ENCODE measurements at places on chromosomes 5 and 9.

DNA sequence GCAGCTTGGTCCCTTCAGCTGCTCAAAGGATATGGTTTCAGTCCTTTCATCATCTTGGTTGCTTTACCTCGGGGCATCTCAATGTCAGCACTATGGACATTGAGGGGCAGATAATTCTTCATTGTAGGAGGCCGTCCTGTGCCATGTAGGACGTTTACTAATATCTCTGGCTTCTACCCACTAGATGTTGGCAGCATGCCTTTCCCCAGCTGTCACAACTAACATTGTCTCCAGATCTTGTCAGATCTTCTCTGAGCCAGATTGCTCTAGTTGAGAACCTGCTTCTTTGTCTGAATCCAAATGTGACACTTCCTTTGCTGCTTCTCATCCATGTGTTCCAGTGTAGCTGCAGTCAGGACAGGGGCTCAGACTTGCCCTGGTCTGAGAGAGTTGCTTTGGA, 10.3 kb downstream of the PTPA start:
- no peak for DNase-seq

- no peak for DNase-seq
Observed at GRCh38 chr5:66655395-66656324, 59.5 kb downstream of the MAST4 start.

DNA sequence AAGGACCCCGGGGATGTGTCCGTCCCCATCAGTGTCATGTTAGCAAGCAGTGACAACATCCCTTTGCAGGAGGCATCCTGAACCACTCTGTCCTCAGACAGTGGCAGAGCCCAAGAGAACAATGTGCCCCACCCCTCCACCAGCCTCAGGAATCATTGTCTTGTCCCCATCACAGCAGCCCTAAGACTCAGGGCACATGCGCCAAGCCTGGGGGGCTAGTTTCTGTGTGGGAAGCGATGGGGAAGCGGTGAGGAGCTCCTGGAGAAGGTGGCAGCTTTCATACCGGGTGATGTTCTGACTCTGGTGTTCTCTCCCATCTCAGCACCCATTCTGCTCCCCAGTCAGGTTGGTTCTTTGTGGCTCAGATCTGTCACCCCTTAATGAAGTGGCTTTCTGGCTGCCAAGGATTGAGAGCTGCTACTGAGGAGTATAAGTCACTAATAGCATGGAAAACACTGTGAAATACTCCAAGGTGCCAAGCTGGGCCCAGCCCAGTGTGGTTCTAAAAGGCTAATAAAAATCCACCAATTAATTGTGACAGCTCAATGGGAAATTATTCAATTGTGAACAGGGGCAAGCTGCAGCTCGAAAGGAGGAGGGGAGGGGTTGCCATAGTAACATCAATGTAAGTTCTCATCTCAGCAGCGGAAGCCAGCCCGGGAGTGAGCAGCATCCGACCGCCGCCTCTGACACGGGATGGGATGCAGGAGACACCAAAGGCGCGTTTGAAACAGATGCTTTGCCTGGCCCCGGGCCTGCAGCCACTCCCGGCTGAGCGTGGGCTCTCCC, 4.7 kb downstream of the QRFP start:
- no peak for DNase-seq

- DNase-seq: no peak
Observed at GRCh38 chr5:92835712-92836111, 745.3 kb downstream of the NR2F1-AS1 start.

GRCh38 chr5:113451797-113452196, 17.0 kb upstream of the TSSK1B start:
- DNase-seq: no peak

DNA sequence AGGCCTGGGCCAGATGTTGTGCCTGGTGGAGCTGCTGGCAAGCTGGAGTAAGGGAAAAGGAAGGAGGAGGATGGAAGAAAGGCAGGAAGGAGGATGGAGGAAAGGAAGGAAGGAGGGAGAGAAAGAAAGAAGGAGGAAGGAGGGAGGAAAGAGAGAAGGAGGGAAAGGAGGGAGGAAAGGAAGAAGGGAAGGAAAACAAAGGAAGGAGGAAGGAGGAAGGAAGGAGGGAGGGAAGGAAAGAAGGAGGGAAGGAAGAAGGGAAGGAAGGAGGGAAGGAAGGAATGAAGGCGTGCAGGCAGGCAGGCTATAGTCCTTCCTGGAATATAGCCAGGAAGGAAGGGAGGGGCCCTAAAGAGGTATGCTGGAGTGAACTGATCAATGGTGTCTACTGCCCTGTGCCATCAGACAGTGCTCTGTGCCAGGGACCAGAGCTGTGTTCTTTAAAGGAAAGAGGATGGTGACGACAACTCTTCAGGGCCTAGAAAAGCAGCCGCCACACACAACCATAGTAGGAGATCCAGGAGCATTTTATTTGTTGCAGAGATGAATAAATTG, 61.4 kb upstream of the UBTD2 start:
- no peak for DNase-seq

DNA sequence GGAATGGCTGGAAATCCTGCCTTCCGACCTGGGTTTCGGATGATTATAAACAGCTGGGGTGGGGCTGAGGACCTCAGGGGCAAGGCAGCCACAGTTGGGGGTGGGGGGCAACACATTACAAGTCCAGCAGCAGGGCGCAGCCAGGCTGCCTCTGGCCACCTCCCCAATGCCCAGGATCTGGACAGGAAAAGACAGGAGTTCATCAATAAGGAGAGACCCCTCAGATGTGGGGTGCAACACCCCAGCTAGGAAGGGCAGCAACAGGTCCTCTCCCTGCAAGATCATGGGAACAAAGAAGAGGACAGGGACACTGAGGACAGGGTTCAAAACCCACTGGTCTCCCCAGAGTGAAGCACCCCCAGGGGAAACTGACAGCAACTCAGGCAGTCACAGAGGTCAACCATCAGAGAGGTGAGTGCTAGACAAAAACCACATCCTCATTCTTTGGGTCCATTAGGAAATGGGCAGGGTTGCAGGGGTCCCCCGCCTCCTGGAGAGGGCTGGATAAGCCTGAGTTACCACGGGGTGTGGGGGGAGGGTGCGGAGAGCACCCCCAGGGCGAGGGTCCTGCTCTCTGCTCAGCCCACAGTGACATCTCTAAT, 33.5 kb downstream of the SEMA4D start:
- DNase-seq: no peak

DNA sequence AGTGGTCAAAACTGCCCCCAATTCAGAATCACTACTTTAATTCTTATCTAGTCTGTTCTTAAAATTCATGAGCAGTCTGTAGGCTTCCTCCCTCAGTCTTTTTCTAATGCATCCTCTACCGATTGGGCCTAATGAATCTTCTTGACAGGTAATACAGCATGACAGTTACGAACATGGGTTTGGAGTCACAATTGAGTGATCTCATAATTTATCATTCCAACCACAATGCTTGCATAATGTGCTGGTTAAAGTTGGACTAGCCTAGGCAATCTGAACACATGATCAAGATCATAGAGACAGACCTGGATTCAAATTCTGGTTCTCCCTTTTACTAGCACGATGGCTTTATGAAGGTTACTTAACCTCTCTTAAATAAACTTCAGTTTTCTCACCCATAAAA, 33.1 kb upstream of the SETD9 start:
- no peak for DNase-seq

GRCh38 chr5:87101321-87101720, 166.4 kb upstream of the RASA1 start:
- no peak for DNase-seq

GRCh38 chr5:120240706-120241105, 223.4 kb upstream of the PRR16 start:
- no peak for DNase-seq

DNA sequence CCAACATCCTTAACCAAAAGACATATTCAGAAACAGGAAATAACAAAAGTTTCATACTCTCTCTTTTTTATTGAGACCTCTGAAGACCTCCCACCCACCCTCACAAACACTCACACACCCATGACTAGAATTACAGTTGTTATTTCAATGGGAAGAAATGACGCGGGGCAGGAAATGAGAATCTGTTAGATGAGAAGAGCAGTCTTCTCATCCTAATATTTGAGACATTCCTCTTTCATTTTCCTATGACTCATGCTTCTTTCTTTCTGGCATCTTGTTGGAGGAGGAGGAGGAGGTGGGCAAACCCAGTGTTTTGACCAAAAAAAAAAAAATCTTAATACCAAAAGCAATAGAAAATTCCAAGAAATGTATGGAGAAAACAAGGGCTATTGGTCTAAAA, 179.5 kb upstream of the TARS1 start:
- DNase-seq: no peak

DNA sequence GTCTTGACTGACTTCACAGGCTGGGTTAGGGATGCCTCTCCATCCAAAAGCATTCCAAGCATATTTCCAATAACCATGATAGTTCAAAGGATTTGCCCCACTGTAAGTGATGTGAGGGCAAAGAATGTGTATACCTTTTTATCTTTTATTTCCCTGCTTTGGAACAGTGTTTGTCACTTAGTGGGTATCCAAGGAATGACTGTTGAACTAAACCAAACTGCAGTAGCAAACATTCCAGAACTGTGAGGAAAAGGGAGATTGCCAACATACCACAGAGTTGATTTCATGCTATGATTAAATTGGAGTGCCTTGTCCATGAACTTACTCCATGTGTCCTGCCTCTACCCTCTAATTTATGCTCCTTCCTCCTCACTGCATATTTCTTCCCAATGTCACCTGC, 400.0 kb downstream of the KIAA0825 start:
- DNase-seq: no peak

GRCh38 chr9:29285818-29286217, 1712.5 kb upstream of the C9orf72 start:
- no peak for DNase-seq

DNA sequence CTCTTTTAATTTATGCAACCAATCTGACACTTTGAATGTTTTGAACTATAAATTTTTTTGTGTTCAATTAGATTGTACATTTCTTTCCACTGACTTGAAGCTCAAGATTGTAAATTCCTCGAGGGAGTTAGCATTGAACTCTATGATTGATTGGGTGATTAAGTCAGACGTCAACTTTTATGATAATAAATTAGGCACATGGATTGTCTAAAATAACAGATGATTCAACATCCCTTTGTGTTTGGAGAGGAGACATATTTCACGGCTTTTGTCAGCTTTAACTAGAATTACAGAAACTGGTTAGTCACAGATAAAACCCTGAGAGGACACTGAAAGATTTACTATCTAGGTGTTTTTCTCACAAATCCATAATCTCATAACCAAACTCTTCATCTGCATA, 32.7 kb upstream of the TXNDC8 start:
- DNase-seq: no peak

GRCh38 chr5:52010454-52010853, 627.2 kb downstream of the ISL1 start:
- DNase-seq: no peak

DNA sequence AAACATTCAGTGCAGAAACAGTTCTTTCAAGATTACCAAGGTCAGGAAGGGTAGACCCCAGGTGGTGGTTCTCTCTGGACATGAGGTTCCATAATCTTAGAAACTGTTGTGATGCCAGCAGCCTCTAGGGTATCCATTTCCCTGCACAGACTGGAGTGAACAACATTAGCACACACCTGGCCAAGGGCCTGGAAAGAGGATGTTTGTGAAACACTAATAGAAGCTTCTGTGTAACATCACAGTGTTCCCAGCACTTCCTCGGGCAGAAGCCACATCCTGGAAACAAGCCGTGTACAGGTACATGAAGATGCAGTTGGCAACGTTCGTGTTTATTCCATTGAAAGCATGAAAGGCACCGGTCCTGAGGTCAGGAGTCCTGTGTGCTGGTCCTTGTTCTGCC, 598.2 kb upstream of the KLF4 start:
- no peak for DNase-seq

DNA sequence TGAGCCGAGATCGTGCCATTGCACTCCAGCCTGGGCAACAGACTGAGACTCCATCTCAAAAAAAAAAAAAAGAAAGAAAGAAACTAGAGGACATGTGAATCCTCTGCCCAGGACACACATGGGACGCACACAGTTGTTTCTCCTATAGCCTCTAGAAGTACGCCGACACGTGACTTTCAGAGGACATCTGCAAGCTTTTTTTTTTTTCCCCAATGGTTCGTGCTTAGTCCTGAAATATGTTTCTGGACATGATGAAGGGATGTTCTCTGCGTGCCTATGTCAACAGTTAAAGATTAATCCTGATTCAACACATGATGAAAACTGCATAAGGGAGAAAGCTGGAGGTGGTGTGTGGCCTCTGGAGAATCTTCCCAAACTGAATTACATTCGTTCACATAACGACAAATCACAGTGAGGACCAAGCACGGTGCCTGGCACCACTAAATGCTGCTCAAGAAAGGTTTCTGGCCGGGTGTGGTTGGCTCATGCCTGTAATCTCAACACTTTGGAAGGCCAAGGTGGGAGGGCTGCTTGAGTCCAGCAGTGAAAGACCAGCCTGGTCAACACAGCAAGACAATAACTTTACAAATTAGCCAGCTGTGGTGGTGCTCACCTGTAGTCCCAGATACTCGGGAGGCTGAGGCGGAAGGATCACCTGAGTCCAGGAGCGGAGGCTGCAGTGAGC, 9.8 kb downstream of the COL23A1 start:
- no peak for DNase-seq

- no peak for DNase-seq
Observed at GRCh38 chr5:82151204-82151603, 127.0 kb downstream of the RPS23 start.

DNA sequence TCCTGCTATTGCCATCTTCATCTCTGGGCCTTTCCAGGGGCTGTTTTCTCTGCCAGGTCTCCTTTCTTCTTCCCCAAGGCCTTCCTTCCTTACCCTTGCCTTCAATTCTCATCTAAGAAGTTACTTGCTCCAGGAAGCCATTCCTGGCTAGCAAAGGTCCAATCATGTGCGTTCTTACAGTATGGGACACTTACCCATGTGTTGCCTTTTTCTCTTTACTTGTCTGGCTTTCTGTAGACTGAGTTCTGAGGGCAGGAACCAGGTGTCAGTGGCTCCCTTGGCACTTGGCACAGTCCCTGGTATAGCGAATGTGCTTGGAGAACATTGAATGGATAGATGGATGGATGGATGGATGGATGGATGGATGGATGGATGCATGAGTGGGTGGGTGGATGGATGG, 10.2 kb downstream of the FOXI1 start:
- DNase-seq: no peak

- no peak for DNase-seq
Observed at GRCh38 chr9:70049236-70049635, 5.6 kb downstream of the MAMDC2 start.

DNA sequence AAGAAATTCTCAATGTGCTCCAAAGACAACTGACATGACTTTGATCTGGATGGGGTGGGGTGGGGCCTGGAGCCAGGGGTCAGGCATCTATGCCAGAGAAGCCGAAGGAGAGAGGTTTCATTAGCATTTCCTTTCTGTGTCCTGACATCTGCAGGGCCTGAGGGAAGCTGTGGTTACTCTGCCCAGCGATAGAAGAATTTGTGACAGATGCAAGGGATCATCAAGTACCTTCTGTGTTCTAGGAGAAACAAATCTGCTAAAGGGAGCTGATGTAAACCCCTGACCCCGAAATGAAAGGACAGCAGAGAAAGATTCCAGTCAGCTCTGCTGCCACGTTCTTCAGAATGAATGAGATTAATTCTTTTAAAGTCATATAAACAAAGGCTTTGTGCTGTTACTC, 335.7 kb downstream of the PRELID2 start:
- DNase-seq: no peak

GRCh38 chr9:126844085-126844484, 16.4 kb upstream of the ZBTB34 start:
- no peak for DNase-seq

- DNase-seq: no peak
Observed at GRCh38 chr9:92617951-92618510, 51.9 kb downstream of the IPPK start.
